ENCODE measurements at places on chromosomes 3 and 15. TPM values are rescaled to one million over a fixed set of nuclear protein-coding genes. Genes with fewer than 3 reads are reported as not detected.
A peak's percentile ranks its signal among the peaks of the same experiment; 100 is the strongest.

DNA sequence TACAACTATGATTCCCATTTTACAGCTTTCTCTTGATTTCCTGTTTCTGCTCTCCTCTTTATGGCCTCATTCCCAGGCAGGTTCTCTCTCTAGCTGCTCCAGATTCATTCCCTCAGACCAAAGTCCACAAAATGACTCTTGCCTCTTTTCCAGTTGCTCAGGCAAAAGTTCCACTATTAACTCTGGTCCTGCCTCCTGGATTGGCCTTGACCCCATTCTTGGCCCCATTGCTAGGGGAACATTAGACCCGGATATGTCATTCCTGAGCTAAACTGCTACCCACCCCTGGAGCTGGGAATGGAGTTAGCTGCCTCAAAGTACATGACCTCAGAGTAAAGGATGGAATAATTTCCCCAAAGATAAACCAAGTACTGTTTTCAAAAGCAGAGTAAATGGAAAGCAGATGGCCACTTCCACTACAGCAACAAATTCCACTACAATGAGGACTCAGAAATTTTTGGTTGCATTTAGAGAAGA, 73.0 kb upstream of the GAP43 start:
- DNase-seq, result peak; percentile 28

GRCh38 chr3:120449251-120449650, 1.5 kb downstream of the FSTL1 start:
- DNase-seq, result peak; percentile 26

- DNase-seq, result no peak
Observed at GRCh38 chr15:77517579-77517978, 96.9 kb downstream of the HMG20A start.

DNA sequence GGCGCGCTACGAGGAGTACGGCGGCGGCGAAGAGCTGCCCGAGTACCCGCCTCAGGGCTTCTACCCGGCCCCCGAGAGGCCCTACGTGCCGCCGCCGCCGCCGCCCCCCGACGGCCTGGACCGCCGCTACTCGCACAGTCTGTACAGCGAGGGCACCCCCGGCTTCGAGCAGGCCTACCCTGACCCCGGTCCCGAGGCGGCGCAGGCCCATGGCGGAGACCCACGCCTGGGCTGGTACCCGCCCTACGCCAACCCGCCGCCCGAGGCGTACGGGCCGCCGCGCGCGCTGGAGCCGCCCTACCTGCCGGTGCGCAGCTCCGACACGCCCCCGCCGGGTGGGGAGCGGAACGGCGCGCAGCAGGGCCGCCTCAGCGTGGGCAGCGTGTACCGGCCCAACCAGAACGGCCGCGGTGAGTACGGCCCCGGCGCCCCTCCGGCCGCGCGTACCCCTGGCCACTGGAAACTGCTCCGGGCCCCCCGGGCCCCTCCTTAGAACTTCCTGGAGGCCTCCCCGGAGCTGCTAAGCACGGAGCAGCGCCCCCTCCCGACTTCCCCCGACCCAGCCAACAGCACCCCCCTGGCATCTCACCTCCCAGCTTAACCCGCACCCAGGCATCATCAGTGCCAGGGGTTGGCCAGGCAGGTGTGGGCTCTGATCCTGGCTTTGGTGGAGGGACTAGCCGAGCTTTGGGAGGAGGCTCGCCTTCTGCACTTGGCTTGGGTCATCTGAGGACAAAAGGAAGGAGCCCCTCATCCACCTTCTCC, 1.4 kb downstream of the LOXL1 start:
- peak; percentile 83 for DNase-seq

- DNase-seq, result no peak
Observed at GRCh38 chr15:91021516-91022074, 799 bp downstream of the VPS33B start.

DNA sequence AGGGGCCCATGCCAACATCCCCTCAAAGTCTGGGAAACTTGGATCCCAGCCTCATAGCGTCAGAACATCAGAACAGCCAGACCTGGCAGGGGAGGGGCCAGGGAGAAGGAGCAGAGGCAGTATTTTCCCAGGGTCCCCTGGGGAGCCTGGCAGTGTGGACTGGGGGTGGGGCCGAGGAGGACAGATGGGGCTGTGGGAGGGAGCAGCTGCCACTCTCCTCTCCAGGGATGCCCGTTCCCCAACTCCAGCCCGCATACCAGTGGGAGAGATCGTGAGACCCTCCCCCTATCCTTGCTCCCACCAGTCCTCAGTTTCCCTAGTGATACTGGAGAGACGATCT, 6.5 kb upstream of the DNAJB8 start:
- no peak for DNase-seq

GRCh38 chr15:74201710-74202420, 722 bp downstream of the STRA6 start:
- no peak for DNase-seq

DNA sequence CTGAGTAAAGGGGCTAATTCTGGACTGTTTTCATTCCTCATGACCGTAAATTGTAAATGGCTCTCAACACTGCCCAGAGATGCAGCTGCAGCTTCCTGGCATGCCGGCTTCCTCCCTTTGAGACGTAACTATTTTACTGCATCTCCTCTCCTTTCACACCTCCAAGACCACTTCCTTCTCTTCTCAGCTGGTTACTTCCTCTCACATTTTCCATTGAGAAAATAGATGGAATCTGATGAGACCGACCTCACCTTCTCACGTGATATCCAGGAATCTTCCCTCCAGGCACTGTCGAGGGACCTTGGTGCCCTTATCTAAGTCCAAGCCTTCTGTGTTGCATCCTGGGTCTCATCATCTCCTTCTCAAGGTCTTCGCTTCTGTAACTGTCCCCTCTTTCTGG, 12.7 kb downstream of the LYSMD4 start:
- DNase-seq, result no peak

DNA sequence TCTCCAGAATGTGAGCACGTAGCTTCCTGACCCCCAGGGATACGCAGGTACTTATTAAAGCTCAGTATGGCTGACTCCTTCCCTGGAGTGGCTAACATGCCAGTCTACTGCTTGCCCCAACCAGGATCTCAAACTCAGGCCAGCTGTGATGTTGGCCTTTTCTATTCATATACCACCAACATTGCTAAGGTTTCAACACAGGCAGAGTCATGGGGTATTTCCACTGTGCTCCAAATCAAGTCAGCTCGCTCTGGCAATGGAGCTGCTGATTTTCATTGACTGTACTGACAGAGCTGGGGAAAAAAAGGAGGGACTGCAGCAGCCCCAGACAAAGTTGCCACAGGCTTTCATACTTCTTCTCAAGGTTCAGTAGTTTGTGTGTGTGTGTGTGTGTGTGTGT, 87.0 kb downstream of the CFAP20DC start:
- no peak for DNase-seq

GRCh38 chr3:85208650-85209049, 249.9 kb downstream of the CADM2 start:
- no peak for DNase-seq

DNA sequence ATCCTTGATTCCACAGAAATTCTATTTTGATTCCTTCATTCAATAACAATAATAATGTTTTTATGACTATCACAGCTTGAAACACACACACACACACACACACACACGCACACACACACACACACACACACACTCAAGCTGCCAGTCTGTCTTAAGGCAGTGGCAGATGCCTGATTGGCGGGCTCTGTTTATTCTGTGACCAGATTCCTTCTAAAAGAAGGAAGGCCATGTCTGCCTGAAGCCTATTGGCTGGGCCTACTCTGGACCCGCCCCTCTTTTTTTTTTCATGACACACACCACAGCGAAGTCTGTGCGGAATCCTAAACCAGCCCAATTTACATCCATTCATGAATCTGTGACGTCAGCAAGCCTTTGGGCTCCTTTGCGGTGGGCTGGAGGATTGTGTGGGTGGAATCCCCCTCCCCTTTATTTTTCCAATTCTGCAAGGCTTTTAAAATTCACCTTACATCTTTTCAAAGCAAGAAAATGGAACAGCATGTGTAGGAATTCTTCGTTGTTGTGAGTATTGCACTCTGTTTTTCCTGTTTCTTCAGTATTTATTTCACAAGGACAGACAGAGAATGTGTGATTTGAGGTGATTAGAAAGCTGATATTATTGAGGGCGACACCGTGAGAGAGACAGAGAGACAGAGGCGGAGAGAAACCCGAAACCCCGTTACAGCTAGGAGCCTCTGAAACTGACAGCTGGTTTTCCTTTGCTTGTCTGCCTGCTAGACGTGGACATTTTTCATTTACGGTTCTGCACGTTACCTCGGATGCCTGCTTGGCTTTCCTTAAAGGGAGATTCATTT, at the start of gene MAP3K13:
TSS of gene MAP3K13 (plus strand) at position 287 of the 812 bp plus-strand sequence. CDS start 65,446 bp downstream, outside the sequence.
- peak; percentile 88 for DNase-seq

- DNase-seq, result peak; percentile 52
Observed at GRCh38 chr3:47663630-47664240, 85.1 kb upstream of the CSPG5 start.

SELENOK gene
- 86.9 TPM for total RNA-seq

ECE2 gene
- 4.8 TPM for total RNA-seq

XYLB gene
- total RNA-seq, result 0.37 TPM

CCDC54 gene
- not detected for total RNA-seq

SOX2 gene
- total RNA-seq, result not detected

CADM2 gene
- 17.8 TPM for total RNA-seq

ZNF621 gene
- total RNA-seq, result 10.5 TPM

COLQ gene
- total RNA-seq, result 2.9 TPM

All from right cardiac atrium (tissue), 5 donors.